ENCODE measurements at places on chromosomes 13 and 19. TPM values are rescaled to one million over a fixed set of nuclear protein-coding genes. Genes with fewer than 3 reads are reported as not detected.

- H3K27ac ChIP-seq, result no peak overlapping the region
- H3K36me3 ChIP-seq, result no peaks in the 10 kb centered on the region
- H3K4me3 ChIP-seq, result no peak overlapping the region
- no peaks in the 10 kb centered on the region for H3K27me3 ChIP-seq
Measured at GRCh38 chr13:65677906-65678305, 1552.2 kb downstream of the PCDH9 start.

- H3K36me3 ChIP-seq, result no peaks in the 10 kb centered on the region
- H3K27me3 ChIP-seq, result no peaks in the 10 kb centered on the region
- no peak overlapping the region for H3K27ac ChIP-seq
- H3K4me1 ChIP-seq, result no peaks in the 10 kb centered on the region
- H3K4me3 ChIP-seq, result no peak overlapping the region
Measured at GRCh38 chr19:39677961-39678889, 22.5 kb downstream of the LGALS16 start.

- H3K27me3 ChIP-seq, result no peaks in the 10 kb centered on the region
- no peak for DNase-seq
- H3K36me3 ChIP-seq, result no peaks in the 10 kb centered on the region
- no peak overlapping the region for H3K27ac ChIP-seq
Measured at GRCh38 chr19:10977742-10978092, 16.9 kb downstream of the SMARCA4 start.

The PGLYRP1 gene
- not detected for polyA plus RNA-seq

GRCh38 chr19:5210556-5210955, 130.1 kb downstream of the PTPRS start:
- H3K4me3 ChIP-seq, result no peak overlapping the region
- no peaks in the 10 kb centered on the region for H3K4me1 ChIP-seq
- no peaks in the 10 kb centered on the region for H3K27me3 ChIP-seq
- peaks cover 4% of the 10 kb centered on the region for H3K36me3 ChIP-seq

DNA sequence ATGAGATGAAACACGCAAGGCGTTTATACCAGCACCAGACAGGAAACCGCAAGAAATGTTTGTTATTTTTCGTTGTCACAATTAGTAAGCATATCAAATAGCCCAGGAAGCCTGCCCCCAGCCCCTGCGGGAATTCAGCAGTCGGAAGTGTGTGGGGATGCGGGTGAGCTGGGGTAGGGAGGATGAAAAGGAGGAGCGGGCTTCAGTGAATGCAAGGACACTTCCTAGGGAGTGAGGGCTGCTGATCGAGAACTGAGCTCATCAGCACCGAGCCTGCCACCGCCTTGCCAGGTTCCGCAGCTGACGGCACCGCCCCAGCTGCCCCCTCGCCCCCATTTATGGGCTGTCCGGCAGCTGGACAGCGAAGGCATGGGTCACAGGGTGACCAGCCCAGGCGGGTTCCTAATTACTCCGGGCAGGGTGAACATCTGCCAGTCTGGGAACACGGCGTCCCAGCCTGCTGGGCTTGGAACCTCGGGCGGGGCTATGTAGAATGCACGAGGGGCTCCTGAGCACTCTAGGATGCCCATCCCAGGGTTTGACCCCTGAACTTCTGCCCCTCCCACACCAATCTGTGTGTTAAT, 1.6 kb upstream of the BEST2 start:
- no peak for DNase-seq
- H3K27me3 ChIP-seq, result no peaks in the 10 kb centered on the region
- no peak overlapping the region for H3K4me3 ChIP-seq
- H3K27ac ChIP-seq, result no peak overlapping the region
- no peaks in the 10 kb centered on the region for H3K4me1 ChIP-seq
- H3K36me3 ChIP-seq, result peaks cover 6% of the 10 kb centered on the region

DNA sequence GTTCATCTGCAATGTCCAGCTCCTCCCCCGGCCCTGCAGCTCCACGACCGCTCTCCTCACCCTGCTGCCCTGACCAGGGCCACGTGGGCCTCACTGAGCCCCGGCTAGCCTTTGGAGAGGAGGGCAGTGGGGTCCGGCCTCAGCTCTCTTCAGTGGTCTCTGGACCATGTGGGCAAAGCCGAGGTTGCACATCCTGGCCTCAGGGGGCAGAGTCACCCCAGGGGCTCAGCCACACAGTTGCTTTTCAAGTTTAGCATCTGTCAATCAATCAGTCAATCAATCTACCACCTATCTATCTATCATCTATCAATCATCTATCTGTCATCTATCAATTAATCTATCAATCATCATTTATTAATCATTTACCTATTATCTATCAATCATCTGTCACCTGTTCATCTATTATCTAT, 3.0 kb upstream of the DIRAS1 start:
- H3K4me3 ChIP-seq, result no peak overlapping the region
- H3K27me3 ChIP-seq, result no peaks in the 10 kb centered on the region
- no peak for DNase-seq
- H3K36me3 ChIP-seq, result no peaks in the 10 kb centered on the region

The LPAR2 gene
- 1.5 TPM for polyA plus RNA-seq

All from aorta (tissue), 5 donors.